ENCODE measurements at places on chromosomes 16 and 17.
A peak's percentile ranks its signal among the peaks of the same experiment; 100 is the strongest.

GRCh38 chr17:35991075-35991474 is 4.5 kb upstream of the CCL14 start:
- no peak for DNase-seq

DNA sequence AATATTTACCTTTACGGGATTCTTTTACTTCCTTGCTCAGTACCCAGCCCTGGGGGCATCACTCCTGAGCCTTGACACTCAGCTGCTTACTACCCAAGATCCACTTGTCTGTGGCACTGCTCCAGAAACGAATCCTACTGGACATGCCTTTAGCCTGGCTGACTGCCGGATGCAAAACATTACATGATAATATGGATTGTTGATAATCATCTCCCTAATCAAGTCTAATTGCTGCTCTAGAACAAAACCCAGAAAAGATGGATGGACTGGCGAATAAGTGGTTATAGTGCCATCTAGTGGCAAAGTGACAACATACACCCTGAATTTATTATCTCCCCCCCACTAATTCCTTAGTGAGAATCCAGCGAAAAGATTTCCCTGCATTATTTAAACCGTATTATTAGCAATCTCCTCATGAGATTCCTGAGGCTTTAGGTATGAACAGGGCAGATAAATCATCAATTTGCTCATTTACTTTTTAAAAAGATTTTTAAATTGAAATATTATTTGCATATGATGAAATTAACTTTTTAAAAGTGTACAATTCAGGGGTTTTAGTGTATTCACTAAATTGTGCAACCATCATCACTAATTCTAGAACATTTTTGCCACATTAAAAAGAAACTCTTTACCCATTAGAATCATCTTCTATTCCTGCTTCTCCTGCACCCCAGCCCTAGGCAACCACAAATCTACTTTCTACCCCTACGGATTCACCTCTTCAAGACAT is 61.6 kb downstream of the RGS9 start:
- DNase-seq = no peak

- DNase-seq = no peak
Observed at GRCh38 chr16:73231944-73232554, 184.1 kb upstream of the ZFHX3 start.

DNA sequence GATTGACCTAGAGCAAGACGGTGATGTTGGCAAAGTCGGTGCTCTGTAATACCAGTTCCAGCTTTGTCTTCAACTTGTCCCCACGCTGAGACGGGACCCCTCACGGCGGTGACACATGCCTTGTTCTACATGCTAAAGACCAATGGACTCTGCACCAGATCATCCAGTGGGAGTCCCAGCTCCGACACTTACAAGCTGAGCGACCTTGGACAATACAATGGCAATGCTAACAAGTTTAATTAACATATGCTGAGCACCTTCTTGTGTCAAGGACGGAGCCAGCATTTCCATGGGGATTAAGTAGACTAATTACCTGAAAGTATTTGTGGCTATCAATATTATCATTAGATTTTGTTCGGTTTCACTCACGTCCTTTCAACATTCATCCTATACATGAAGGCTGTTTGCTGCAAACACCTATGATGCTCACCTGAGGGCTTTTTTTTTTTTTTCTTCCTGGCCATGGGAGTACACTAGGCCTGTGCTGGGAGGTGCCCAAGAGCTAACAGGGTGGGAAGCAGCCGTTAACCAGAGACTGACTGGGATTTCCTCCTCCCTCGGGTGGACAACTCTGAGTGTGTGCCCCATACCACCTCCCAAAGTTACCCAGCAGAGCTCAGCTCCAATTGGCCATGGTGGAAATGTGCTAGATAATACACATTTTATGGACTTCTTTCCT is 308.6 kb upstream of the ZFHX3 start:
- DNase-seq = no peak

DNA sequence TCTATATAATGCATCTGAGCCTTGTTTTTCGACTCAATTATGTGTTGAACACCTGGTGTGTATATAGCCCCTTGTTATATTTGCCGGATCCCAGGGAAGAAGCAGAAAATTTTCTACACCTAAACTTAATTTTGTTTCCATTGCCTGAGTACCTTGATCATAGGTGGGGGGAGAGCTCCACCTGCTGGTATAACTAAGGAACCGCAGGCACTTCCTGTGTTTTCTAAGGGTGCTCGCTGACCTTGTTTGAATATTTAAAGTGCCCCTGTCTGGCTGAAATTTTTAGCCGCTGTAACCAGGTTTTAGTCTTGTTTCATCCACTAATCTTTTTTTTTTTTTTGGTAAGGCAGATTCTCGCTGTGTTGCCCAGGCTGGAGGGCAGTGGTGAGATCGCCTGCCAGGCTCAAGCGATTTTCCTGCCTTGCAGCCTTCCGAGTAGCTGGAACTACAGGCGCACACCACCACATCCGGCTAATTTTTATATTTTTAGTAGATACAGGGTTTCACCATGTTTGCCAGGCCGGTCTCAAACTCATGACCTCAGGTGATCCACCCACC is 6.5 kb upstream of the NUBP1 start:
- DNase-seq = peak; percentile 48

GRCh38 chr17:77314601-77315000 is 173.8 kb downstream of the SEC14L1 start:
- DNase-seq = no peak

DNA sequence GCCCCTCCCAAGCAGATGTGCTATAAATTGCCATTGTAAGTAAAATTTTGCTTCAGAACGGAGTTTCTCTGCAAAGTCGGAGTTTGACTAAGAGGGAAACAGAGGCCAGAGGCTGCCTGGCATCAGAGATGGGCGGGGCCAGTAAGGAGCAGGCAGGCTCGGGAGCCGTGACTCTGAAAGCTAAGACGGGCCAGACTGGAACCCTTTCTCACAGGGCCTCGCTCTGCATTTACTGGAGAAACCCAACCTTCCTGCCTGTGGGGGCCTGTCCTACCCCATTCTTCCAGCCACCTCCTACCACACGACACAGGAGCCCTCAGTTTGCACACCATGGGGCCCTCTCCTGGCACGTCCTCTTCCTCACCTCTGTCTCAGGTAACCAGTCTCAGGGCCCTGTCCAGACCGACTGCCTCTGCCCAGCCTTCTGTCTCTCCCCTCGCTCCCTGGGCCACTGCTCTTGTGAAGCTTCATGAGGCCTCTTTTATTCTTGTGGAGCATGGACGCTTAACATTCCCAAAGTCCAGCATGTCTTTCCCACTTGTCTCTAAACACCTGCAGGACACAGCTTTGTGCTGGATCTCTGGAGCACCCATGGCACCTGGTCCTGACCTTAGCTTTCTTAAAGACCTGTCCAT is 48.4 kb upstream of the ACSF3 start:
- no peak for DNase-seq

DNA sequence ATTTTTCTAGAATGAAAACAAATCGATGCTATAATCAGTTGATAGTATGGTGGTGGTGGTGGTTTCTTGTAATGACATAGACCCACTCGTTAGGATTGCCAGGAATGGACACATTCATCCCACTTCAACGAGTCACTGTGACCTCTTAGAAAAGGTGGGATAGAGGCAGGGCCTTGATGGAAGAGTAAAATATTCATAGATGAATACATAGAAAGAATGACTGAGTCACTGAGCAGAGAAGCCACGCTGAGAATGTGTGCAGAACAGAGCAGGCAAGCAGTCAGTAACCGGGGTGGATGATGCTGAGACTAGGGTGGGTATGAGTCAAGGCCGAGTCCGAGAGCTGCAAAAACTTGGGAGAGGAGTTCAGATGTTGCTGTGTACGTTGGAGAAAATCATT is 129.9 kb downstream of the PITPNC1 start:
- no peak for DNase-seq

- DNase-seq = no peak
Observed at GRCh38 chr17:19728084-19728495, 11.7 kb upstream of the SLC47A2 start.

DNA sequence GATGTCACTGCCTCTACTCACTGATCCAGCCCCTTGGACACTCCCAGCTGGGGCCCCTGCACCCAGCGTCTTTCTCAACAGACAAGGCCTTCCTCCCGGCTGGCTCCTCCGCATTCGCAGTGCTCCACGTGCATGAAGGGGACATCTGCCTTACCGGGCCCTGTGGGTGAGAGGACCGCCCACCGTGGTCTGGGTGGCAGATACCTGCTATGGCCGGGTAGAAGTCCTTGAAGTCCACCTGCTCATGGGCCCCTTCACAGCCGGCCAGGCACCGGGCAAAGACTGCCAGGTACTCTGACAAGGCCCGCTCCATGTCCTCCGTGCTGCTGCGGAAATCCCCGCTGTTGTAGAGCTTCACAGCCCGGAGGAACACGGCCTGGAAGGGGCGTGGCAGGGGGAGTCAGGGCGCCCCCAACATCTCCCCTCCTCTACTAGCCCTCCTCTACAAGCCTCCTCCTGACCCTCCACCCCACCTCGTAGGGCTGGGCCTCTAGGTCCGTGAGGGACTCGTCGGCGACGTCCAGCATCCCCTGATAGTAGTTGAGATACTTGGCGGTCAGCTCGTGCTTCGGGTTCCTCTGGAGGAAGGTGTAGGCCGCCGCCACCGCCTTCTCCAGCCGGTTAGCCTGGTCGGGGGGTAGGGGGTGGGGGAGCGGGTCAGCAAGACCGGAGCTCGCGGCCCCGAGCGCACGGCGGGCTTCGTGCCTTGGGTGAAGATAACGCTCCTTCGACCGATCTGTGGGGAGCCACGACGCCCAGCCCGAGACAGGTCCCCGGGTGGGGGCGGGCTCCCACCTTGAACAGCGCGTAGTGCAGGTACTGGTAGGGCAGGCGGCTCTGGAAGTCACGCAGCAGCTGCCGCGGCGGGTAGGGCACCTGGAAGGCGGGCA is 845 bp downstream of the P3H4 start:
- DNase-seq = no peak

- no peak for DNase-seq
Observed at GRCh38 chr16:73154063-73154870, 106.3 kb upstream of the ZFHX3 start.
